Stimulated activated CD8-positive, alpha-beta memory T cell treated with anti-CD3 and anti-CD28 coated beads, Interleukin-15, amount 100 ng/mL, for 4 hours (primary cell): ENCODE measurements at places on chromosomes 7 and 10.
A peak's percentile ranks its signal among the peaks of the same experiment; 100 is the strongest.

DNA sequence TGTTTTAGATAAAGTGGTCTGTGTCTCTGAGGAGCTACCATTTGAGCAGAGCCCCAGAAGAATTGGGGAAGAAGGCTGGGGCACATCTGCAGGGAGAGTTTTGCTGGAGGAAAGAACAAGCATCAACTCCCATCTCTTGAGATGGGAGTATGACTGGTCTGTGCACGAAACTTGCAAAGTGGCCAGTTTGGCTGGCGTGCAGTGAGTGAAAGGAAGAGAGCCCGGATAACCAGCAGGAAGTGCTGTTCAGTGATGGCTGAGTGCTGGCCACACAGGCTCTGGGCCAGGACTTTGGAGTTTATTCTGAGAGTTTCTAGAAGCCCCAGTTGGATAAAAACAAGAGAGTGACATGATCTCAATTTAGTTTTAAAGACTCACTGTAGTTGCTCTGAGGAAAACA, 34.4 kb upstream of the SVIL start:
- DNase-seq: no peak

GRCh38 chr10:71882813-71883659, 32.0 kb upstream of the PSAP start:
- DNase-seq: no peak

DNA sequence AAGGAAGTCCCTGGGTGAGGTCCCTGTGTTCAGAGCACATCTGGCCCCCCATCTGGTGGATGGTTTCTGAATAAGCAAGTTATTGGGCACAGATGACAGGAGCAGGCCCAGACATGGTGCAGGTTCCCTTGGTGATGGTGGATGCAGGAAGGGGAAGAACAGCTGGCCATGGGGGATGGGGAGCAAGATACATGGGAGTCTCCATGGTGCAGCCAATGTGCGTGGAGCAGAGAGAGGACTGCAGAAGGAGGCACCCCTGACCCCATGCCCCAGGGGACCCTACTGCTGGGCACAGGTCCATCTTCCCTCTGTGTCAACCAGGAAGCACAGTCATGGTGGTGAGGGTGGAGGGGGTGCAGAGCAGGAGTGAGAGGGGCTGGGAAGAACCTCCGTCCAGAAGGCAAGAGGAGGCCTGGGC, 43.8 kb upstream of the RABGEF1 start:
- no peak for DNase-seq

DNA sequence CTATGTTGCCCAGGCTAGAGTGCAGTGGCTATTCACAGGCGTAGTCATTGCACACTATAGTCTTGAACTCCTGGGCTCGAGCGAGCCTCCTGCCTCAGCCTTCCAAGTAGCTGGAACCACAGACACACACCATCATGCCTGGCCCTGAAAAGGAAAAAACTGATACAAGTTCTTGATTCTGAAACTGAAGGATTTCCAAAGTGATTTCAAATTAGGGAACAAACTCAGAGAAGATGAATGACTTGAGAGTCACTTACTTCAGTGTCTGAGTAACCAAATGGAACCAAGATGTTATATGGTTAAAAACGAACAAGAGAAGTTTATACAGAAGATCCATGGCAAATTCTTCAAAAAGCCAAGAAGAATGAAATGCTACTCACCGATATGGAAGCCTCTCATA, 14.4 kb downstream of the CWF19L1 start:
- no peak for DNase-seq

- no peak for DNase-seq
Observed at GRCh38 chr10:6198171-6198570, 4.6 kb upstream of the PFKFB3 start.

GRCh38 chr7:117238472-117238871, 84.4 kb downstream of the WNT2 start:
- no peak for DNase-seq

DNA sequence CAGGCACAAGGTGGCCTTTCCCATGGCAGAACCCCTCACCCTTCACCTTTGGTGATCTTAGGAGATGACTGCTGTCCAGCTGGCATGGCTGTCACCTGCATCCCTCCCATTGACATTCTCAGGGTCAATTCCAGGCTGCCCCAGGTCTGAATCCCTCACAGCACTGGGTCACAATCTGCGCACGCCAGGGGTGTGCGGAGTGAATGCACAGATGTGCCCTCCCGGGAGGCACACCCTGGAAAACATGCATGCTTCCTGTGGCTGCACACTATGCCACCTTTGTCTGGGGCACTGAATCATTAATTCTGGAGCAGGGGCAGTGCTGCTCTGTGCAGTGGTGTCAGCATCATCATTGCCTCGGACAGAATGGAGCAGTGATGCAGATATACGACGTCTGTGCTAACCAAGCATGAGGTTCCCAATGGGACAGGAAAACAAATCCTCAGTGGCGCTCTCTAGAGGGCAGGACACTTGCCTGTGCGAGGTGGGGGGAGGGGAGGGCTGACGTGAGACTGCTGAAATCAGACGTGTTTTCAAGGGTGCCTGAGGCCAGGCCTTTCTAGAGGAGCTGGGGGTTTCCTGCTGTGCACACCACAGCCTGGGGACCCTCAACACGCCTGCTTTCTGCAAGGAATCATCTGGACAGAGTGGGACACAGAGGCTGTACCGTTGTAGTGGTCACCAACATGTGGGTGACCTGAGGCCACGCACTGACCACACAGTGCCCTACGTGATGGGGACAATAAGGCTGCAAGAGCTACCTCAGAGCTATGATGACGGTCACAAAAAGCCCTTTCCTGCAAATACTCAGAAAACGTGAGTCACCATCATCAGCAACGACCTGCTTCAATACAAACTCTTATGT, 77.9 kb downstream of the HIPK2 start:
- DNase-seq: no peak

DNA sequence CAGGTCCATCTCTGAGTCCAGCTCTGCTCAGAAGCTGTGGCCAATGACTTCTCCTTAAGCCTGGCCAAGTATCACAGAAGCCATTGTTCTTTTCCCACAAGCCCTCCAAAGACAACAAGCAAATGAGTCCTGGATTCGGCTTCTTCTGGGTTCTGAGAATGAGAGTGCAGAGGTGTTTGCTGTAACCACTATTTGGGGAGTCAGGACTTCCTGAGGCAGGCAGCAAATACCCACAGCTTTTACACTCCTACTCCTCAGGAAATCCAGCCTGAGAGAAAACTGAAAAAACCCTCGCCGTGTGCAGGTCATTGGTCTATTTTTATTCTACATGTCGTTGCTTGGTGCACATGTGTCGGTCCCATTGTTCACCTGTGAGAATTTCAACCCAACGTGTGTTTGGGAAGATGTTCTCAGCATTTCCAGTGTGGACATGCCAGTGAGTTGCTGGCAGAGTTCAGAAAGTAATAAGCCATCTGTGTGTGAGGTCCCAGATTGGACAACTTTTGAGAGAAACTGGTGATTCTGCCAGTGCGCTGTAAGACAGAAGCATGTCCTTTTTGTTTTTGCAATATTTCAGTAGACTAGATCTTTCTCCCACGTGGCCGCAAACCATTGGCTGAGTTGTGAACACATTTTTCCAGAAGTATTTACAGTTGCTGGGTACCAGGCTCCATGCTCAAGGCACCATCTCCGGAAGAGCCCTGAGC, 121.6 kb upstream of the LYZL2 start:
- no peak for DNase-seq

GRCh38 chr10:30509508-30509907, 75.5 kb downstream of the MAP3K8 start:
- DNase-seq: no peak

DNA sequence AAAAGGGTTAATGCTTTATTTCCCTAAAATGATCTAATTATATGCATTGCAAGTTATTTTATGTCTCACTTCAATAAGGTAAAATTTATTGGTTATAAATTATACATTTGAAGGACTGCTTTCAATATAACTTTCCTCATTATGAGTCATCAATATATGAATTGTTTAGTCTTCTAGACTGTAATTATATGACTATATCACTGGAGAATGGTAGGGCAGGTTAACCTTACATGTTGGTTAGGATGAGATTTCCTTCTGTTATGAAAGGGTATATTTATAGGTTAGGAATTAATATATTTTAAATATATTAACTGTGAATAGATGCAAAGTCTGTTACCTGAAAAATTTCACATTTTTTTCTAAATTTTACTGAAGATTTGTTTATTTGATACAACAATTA, 406.4 kb upstream of the ETV1 start:
- no peak for DNase-seq

GRCh38 chr7:77202481-77202976, 2.9 kb upstream of the FGL2 start:
- no peak for DNase-seq

DNA sequence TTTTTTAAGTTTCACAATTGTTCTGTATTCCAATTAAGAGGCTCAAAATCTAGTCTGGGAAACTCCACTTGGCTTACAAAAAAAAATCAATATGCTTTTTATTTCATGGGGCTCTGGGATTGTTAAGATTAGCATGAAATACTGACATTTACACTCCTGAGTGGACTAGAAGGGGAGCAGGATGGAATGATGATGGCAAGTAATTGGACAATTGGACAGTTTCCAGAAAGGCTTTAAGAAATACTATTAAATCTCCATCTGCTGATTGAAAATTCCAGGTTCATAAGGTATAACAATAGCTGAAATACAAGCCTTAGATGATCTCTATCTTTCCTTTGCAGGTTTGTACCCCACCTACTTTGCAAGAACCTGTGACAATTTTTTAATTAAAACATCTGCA, 184.4 kb downstream of the LRRTM3 start:
- DNase-seq: no peak

- no peak for DNase-seq
Observed at GRCh38 chr10:85168243-85168642, 839.9 kb downstream of the CCSER2 start.

- no peak for DNase-seq
Observed at GRCh38 chr10:87038786-87039185, 18.7 kb downstream of the FAM25A start.

GRCh38 chr10:70595566-70596016, 7.0 kb downstream of the PRF1 start:
- no peak for DNase-seq

GRCh38 chr10:97888641-97889262, 39.1 kb downstream of the GOLGA7B start:
- no peak for DNase-seq

GRCh38 chr10:34235164-34235832, 579.8 kb downstream of the PARD3 start:
- no peak for DNase-seq

DNA sequence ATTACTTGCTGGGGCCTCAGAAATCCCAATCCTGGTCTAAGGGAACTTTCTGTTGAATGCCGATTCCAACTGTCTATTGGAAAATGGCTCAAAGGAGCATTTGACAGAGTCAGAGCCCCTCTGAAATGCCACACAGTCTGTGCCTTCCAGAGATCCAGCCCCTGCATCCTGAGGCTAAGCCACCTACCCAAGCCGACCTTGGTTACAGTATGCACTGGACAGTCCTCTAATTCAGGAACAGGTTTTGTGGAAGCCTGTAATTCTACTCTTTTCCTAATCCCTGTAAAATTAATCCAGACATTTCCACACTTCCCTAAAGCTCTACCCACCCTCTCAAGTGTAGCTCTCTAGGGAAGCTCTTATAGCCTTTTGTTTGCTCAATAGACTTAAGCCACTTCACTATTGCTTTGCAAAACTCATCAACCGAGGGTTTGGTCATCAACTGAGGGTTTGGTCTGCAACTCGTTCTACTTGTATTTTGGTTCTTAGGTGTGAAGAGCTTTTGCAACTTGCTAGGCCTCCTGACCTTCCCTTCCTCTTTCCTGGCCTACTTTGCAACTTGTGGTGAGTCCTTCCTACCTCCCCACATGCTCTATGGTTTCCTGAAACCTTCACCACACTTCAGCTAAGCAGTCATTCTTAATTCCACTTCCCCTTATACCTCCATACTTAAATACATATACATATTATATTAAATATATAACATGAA, 364.8 kb downstream of the SFMBT2 start:
- no peak for DNase-seq

- no peak for DNase-seq
Observed at GRCh38 chr7:126699707-126700106, 553.0 kb downstream of the GRM8 start.

- no peak for DNase-seq
Observed at GRCh38 chr10:15208221-15208620, 39.7 kb upstream of the NMT2 start.

- no peak for DNase-seq
Observed at GRCh38 chr7:146119002-146119401, 2.4 kb downstream of the CNTNAP2 start.

- DNase-seq: no peak
Observed at GRCh38 chr7:2688409-2689342, 674 bp downstream of the AMZ1 start.

DNA sequence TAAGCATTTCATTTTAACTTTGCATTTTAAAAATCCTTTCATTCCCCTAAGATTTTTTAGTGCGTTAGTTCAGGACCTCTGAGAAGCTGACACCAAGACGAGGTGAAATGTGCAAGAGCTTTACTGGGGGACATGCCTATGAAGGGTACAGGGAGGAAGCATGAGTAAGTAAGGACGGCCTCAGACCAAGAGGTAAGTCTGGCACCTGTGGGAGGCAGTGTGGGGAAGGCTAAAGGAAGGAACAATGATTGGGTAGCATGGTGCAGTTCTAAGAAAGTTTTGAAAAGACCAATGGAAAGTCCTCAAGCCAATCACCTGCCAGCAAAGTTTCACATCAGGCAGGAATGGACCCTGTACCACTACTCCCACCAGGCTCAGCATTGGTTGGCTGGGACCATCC, 369.2 kb downstream of the GFRA1 start:
- DNase-seq: no peak

- peak; percentile 18 for DNase-seq
Observed at GRCh38 chr7:157250605-157251228, 86.1 kb upstream of the DNAJB6 start.

DNA sequence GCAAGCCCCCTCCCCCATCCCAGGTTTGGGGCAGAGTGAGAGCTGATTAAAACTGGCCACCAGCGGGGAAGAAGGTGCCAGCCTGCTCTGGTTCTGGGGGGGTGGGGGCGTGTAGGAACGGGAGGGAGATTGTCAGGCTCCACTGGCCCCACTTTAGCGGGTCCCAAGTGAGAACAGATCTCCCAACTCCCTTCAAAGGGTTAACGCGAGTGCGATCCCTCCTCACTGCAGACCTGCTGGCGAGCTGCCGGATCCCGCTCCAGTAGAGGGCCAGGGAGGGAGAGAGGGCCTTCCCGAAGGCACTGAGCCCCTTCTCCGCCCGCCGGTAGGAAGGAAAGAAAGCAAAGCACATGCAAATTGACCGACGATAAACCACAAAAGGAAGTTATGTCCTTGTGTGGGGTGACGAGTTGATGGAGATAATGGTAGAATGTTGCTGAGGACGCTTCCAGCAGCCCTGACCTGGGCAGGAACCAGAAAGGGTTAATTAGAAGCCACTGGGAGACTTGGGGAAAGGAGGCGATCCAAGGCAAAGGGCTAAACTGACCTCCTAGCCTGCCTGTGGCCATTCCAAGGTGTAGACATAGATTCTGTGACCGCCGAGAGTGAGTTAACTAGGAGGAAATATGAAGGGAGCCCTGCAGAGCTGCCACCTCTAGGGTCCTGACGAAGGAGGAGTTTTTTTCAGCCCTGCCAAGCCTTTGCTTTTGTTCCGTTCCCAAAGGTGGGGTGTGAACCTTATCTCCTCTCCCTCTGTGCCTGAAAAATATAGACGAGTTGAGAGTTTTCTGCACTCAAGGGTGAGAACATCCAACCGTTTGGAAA, 1.5 kb downstream of the NRG3 start:
- no peak for DNase-seq

- DNase-seq: no peak
Observed at GRCh38 chr10:47445720-47446119, 38.2 kb downstream of the ANXA8 start.
